ENCODE measurements at places on chromosomes 5 and 9. TPM values are rescaled to one million over a fixed set of nuclear protein-coding genes. Genes with fewer than 3 reads are reported as not detected.

REEP2 gene
- total RNA-seq = 0.68 TPM

FOXD4L5 gene
- total RNA-seq = not detected

GABRA6 gene
- not detected for total RNA-seq

SCGB3A2 gene
- not detected for total RNA-seq

NIM1K gene
- 0.05 TPM for total RNA-seq

SARDH gene
- 0.37 TPM for total RNA-seq

PIP5KL1 gene
- total RNA-seq = 0.70 TPM

DNA sequence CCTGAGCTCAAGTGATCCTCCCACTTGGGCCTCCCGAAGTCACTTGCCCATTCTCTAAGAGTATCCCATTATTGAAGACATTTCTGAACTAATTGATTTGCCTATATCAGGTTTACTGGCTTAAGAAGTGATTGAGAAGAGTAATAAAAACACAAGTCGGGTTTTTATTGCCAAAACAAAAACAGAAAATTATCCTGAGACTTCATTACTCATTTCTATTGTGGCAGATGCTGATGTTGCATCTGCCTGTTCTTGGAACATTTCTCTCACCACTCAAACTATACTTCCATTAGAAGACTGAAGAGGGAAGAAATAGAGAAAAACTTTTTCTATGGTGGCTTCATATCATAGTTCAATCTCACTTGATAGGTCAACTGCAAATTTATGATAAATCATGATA is 41.9 kb upstream of the PLPP1 start:
- DNase-seq = no peak

DNA sequence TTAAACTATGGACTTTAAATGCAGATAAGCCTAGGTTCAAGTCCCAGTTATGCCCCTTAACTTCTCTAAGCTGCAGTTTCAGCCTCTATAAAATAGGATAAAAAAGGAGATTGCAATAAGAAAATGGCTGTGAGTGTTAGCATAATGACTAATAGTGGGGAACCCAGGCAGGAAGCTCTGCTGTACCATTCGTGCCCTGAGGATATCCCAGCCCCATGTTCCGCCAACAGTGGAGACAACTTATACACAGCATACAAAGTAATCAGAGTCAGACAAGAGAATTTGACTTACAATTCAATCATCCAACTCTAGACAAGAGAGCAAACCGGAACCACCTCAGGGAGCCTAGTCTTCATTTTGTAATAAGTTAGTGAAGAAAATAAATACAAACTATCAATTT is 141.5 kb upstream of the FSTL4 start:
- peak; percentile 31 for DNase-seq

DNA sequence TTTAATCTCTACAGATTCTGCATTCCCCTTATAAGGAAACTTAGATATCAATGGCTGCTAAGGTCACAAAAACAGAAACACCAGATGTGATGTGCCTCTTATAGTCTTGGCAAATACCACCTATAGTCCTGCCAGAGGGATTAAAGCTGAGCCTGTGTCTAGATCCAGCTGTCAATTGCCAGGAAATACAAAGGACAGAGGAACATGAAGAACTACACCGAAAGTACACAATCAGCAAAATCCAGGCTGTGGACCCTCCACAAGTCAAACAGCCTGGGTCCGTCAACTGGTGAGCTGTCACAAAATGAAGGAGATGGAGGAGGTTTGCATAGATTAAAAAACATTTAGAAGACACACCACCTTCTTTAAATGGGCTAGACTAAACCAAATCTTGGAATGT is 85.4 kb downstream of the KLF4 start:
- no peak for DNase-seq

- DNase-seq = no peak
Measured at GRCh38 chr5:168951769-168952168, 349.2 kb downstream of the SLIT3 start.

DNA sequence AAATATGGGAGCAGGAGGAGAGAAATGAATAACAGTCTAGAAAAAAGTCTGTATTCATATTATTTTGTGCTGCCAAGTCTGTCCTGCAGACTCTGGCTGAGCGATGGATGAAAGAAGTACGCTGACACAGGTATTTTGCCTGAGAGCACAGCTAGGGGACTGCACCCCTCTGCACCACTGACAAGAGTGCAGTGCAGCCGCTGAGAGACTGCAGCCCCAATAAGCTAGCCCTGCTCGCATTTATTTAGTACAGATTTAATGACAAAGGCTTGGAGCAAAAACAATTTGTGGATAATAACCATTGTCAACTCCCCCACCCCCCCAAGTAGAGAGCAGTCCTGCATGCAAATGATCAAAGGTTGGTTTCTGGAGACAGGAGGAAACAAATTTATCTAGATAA is 13.3 kb upstream of the MRPS30 start:
- DNase-seq = no peak

DNA sequence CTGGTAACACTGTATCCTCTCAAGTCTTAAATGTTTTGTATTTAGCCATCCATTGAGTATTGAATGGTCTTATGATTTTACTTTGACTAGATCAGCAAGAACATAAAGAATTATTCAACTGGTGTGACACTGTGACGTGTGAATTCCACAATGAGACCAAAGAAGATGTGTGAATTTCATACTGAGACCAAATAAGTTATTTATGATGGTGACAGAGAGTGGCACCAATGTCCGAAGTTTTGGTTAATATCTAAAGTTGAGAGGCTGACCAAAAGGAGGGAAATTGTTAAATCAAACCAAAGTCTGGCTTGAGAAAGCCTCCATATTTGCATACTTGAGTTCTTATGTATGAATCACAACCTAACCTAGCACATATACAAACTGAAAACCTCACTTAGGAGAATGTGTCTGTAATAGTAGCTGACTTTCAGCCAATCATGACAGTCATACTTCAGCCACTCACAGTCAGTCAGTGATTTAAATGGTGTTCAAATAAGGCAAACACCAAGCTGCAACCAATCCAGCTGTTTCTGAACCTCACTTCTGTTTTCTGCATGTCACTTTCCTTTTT is 31.5 kb upstream of the FAM170A start:
- DNase-seq = no peak

DNA sequence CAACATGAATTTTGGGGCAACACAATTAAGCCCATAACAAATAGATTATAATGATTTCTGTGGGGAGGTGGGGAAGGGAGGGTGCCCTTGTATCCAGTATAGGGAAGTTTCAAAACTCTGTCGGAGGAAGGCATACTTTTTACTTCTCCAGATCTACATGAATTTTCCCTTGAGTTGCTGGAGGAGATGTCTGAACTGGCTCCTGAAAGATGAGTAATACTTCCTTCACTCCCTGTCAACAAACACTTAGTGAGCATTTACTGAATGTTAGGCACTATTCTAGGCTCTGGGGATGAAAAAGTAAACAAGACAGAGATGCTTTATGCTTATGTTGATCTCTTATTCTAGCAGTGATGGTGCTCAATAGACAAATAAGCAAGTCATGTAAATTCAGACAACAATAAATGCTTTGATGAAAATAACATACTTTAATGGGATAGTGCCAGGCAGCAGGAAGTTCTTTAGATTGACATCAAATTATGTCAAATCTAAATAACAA is 197.9 kb upstream of the ANKH start:
- DNase-seq = no peak

- peak; percentile 64 for DNase-seq
Measured at GRCh38 chr5:95591490-95591901, 28.4 kb upstream of the GPR150 start.

DNA sequence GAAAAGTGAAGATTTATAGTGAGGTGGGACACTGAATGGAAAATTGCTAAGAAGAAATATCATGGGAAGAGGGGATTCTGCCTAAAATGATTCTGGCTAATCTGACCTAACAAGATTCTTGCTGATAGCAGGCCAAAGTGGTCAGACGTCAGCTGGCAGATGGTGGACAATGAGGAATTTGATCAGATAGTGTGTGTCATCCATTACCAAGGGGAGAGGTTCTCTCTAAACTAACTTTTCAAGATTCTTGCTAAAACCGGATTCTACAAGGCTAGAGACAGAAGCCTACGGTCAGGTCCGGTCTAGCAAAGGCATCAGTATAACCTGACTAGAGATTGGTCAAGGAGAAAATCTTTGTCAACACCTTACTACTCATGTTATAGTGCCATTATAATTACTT is 306.0 kb downstream of the ZNF608 start:
- no peak for DNase-seq

GRCh38 chr5:66238435-66238834 is 94.3 kb downstream of the SREK1 start:
- DNase-seq = no peak

DNA sequence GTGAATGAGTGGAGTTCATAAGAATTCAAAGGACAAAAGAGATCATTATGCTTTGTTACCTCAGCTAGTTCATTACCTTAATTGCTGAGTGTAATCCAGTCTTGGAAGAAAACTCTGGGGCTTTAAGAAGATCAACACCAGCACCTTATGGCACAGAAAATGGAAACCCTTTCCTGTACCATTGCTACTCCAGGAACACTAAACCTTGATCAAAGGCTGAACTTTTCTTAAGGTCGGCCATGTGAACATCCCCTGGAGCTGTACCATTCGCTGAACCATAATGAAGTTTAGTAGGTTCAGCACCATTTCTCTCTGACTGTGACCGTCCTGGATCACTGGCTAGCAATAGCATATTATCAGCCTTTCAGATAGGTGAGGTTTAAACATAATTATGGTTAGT is 97.4 kb downstream of the PBX3 start:
- no peak for DNase-seq

DNA sequence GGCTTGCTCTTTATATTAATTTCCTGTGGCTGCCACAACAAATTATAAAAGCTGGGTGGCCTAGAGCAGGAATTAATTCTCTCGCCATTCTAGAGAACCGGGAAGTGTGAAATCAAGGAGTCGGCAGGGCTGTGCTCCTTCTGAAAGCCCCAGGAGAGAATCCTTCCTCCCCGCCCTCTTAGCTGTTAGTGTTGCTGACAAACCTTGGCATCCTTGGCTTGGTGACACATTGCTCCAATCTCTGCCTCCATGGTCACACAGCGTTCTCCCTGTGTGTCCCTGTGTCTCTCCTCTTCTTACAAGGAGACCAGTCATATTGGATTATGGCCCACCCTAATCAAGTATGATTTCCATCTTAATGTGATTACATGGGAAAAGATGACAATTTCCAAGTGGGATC is 55.9 kb upstream of the NEURL1B start:
- no peak for DNase-seq

DNA sequence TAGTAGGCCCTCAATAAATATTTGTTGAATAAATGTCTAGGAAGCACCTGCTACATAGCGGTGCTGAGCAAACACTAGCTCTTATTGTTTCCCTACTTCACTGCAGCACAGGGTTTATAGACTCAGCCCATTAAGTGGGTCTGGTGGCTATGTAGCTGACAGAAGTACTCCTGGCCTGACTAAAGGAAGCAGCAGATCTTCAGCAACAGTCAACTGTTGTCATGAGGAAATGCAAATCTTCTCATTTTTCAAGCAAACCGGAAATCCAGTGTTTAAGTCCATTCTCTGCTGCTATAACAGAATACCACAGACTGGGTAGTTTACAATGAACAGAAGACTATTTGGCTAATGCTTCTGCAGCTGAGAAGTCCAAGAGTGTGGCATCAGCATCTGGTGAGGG is 2.8 kb upstream of the TEX10 start:
- peak; percentile 12 for DNase-seq

- no peak for DNase-seq
Measured at GRCh38 chr5:92992073-92992472, 588.9 kb downstream of the NR2F1-AS1 start.

- DNase-seq = no peak
Measured at GRCh38 chr9:29514862-29515261, 1941.6 kb upstream of the C9orf72 start.

DNA sequence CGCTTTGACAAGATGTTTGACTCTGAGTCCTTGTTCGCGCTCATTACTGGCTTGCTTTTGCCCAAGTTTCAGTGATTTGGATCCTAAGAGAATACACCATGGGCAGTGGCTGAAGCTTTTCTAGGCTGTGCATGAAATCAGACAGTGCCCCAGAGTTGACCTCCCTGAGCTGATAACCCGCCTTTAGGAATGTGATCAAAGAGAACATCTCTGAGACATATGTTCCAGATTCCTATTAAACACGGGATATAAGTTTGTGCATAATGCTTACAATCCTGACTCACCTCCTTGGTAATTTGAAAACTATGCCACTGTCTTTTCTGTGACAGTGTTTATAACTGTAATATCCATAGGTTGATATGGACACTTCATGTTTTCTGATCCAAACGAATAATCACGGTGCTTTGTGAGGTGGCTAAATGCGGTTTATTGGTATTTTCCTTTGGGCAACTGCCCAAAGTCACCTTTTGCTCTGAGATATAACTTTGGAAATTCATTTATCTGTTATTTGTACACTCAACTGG is 732.9 kb downstream of the MTRR start:
- no peak for DNase-seq

DNA sequence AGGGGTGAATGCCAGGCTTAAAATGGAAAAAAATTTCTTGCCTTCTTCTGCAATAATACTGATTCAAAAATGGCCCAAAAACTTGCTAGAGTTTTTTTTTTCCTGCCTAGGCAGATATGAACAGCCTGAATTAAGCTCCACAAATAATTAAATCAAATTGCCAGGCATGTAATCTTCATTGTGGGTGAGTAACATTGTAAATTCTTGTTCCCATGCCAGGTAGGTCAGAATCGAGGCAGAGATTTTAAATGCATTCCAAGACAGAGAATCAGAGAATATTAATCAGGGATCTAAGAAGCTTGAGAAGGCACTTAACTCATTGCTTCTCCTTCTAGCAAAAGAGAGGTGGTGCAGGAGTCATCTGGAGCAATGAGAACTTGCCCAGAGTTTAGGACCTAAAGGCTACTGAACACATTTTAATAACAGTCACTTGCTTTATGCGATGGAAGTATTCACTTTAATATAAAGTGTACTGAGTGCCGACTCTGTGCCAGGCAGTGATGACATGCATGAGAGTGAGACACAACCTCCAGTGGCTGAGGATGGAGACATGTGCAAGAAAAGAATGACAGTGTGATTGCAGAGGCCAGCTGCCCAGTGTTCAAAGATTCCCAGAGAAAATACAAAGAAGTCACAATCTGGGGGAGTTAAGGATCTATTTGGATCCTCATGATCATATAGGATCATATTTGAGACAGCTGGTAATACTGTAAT is 102.3 kb downstream of the APBA1 start:
- DNase-seq = peak; percentile 46

GRCh38 chr9:69621730-69622460 is 50.3 kb downstream of the APBA1 start:
- DNase-seq = no peak

GRCh38 chr5:167339205-167339604 is 952.2 kb upstream of the WWC1 start:
- no peak for DNase-seq

Measured in dermis blood vessel endothelial cell (primary cell).